ENCODE measurements at places on chromosomes 16 and 17.

DNA sequence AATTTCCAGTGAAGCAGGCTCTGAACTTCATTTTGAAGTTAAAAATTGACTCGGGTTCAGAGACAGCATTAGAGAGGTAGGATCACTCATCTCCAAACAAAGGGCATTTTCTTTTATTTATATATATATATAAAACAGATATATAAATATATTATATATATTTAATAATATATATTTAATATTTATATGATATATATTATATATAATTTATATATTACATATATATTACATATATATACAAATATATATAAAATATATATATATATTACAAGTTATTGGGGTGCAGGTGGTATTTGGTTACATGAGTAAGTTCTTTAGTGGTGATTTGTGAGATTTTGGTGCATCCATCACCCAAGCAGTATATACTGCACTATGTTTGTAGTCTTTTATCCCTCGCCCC lies 320.8 kb downstream of the MAP2K6 start:
- no peak for DNase-seq

GRCh38 chr16:70493802-70494201 lies 29.6 kb downstream of the COG4 start:
- DNase-seq: no peak

DNA sequence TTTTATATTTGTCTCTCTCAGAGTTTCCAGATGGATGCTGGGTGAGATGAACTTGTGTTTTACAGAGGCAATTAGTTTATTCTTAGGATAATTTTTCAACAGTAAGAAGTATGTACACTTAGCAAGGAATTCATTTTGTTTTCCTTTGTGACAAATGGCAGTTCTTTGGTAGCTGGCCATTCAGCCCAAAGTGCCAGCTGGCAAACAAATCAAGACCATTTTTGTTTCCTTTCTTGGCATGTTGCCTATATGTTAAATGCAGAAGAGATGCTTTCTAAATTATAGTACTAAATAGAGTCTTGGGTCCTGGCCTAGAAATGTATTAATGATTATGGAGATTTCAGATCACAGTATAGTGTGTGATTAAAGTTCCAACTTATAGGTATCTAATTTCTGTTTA lies 337.1 kb downstream of the CNTNAP4 start:
- peak; percentile 14 for DNase-seq

- DNase-seq: peak; percentile 27
These were observed 616 bp downstream of the ACTG1 start for GRCh38 chr17:81511804-81512561.

GRCh38 chr16:75043175-75043895 lies 44.5 kb downstream of the ZNRF1 start:
- peak; percentile 34 for DNase-seq

- no peak for DNase-seq
These were observed 386.1 kb downstream of the SEC14L1 start for GRCh38 chr17:77526728-77527350.

DNA sequence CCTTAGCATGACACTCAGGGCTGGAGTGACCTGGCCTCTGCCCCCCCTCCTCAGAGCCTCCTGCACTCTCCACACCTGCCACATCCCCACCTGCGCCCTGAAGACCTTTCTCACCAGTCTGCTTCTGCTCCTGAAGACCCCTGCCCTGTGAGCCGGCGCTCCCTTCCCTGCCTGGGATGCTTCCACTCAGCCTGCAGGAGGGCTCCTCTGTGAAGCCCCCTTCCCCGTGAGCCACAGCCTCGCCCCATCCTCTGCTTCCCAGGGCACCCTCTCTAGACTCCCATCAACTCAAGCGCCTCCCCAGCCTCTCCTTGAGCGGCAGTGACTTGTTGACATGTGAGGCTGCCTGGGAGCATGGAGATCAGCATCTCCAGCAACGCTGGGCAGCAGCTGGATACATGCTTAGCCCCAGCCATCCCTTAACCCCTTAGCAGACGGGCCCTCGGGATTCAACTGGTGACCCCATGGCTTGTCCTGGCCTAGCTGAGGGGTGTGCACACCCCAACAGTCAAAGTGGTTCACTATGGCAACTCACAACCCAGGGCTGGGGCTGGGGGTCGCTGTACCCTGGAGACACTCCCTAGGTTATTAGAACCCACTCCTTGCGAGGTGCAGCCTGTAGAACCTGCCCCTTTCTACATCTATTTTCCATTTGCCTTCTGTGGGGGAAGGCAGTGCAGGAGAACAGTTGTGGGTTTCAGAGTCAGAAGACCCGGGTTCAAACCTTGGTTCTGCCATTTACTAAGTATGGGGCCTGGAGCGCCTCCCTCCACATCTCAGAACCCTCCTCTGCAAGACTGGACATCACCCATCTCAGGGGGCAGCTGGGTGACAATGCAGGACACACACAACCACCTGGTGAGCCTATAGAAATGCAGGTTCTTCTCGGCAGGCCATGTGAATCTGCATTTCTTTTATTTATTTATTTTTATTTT lies 21.5 kb downstream of the TMEM235 start:
- DNase-seq: no peak

GRCh38 chr17:44111777-44112176 lies 11.7 kb downstream of the HDAC5 start:
- DNase-seq: no peak

DNA sequence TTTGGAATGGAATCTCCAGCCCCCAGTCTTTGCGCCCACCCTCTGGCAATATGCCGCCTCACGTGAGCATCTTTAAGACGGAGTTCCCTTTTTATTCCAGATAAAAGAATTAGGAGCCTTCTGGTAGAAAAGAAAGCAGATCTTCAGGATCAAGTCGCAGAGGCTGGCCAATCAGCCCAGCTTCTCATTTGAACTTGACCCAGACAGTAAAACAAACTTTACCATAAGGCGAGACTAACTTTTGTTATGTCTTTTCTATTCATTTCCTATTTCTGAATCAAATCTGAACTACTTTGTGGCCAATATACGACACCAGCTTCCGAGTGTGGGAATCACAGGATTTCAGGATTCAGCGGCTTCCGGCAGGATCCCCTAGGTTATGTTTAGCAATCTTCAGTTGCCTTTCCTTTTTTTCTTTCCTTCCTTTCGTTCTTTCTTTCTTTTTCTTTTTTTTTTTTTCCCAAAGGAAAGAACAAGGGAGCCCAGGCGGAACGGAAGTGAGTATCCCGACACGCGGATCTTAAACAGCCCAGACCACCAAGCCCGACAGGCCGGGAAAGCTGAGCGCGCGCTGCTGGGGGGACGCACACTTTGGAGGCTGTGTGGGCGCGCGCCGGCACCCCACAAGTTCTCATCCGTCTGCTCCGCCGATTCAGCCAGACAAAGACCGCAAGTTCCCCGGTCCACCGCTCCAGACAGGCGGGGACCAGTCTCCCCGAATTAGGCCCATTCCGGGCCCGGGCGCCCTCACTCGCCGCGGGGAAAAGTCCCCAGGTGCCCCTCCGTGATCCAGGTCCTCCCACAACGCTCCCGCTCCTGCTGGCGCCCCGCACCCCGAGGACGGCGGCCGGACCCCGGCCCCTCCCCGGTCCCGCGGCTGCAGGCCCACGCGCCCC lies 633 bp downstream of the TBC1D16 start:
- DNase-seq: no peak

DNA sequence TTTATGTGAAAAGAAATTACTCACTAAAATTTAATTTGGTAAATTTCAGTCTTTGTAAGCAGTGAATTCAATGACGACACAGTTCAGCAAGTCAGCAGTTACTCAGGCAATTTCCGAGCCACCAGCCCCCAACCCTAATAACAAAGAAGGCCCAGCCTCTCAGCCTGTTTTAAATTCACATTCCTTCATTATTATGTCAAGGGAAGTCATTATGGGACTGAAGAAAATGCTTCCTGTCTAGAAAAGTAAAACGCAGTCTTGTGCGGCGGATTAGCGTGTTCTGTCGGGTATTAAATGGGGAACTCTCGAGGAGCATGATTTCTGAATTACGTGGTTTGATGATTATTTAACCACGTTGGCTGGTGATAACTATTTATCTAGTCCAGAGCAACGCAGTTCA lies 177.6 kb downstream of the AIPL1 start:
- DNase-seq: no peak

DNA sequence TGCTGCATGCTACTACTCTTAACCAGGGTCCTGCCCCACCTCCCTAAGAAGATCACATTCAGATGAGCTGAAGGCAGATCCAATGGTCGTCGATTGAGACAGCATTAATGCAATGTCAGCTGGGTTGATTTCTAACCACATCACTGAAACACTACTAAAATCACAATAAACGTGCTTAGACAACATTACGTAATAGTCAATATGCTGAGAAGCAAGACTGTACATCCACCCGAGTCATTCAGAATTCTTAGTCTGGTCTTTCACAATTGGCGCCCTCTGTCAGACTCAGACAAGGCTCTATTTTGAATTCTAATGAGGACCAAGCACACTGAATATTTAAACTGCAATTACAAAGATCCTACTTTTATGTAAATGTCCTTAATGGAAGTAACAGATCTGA lies 205.2 kb downstream of the STX8 start:
- no peak for DNase-seq

DNA sequence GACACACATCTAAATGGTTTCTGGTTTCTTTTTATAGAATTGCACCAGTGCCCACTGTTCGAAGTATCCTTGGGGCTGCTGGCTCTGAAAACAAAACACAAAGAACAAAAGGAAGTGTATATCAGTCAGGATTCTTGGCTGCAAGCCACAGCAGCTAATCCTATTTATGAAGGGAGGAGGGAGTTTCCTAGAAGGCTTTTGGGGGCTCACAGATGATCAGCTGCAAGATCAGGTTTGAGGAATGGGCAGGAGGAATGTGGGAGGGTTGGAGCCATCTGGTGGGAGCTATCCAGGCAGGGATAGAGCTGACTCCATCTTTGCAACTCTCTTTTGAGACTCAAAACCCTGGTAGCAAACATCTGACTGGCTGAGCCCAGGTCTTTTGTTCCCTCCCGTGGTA lies 118.3 kb upstream of the EEF2KMT start:
- DNase-seq: no peak

- DNase-seq: no peak
These were observed 46.8 kb downstream of the ZDHHC7 start for GRCh38 chr16:84964386-84965128.

GRCh38 chr17:3740611-3741073 lies 16.9 kb downstream of the HASPIN start:
- no peak for DNase-seq

DNA sequence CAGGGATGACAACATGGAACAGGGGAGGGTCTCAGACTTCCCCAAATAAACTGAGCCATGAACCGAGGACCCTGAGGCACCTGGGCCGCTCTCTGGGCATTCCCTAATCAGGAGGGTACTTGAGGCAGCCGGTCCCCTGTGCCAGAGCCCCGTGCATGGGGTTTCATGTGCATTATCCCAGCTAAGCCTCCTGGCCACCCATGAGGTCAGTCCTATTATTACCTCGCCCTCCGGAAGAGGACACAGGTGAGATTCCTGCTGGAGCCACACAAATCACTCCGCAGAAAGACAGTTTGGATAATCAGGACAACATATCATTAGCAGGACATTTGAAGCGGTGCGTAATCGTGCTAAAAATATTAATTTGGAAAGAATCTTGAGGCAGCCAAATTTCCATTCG lies 274.0 kb downstream of the PARN start:
- DNase-seq: no peak

DNA sequence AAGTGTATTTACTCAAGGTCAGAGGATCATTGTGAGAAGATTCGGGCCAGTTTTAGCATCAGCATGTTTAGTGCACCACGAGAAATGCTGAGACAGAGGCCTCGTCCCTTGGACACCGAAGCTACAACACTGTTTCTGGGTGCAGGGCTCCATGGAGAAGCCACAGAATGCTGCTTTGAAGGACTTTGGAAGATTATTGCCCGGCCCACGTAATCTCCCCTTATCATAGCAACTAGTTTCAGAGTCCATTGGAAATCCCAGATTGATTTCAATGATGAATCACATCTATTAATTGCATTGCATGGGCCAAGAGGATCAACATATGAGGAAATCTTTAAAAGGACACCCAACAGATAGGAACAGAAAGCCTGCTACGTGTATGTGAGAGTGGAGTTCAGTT lies 156.0 kb downstream of the MAF start:
- DNase-seq: no peak

DNA sequence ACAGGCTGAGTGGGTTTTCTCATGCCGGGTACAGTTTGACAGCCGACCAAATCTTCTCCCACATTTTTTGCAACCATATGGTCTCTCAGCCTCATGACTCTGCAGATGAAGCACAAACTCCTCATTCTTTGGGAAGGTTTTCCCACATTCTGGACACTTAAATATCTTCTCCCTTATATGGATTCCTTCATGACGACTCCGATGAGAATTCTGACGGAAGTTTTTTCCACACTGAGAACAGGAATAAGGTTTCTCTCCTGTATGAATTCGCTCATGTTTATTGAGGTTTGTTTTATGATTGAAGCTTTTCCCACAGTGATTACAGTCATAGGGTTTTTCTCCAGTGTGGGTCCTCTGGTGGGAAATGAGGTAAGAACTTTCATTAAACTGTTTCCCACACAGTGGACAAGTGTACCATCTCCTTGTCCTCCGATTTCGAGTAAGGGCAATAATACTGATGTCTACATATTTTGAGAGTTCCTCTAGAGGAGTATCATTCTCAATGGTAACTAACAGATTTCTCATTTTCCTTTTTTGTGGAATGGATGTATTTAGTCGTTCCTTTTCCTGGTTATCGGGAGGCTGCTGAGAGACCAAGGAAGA lies 10.9 kb downstream of the ZNF200 start:
- no peak for DNase-seq

GRCh38 chr17:32536736-32537643 lies 50.2 kb downstream of the CDK5R1 start:
- no peak for DNase-seq

DNA sequence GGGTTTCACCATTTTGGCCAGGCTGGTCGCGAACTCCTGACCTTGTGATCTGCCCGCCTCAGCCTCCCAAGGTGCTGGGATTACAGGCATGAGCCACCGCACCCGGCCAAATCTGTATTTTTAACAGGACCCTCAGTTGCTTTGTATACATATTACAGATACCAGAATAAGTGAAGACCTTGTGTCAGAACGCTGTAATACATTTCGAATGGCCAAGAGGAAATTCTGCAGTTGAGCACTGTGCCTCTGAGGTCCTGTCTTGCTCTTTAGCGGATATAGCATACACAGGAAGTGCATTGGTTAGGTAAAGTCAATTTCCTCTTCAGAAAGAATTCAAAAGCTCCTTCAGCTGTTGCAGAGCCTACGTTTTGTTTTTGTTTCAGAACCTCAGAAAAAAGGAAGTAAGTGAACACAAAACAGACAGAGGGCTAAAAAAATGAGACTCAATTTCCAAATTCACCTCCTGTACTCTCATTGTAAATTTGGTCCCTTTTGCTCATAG lies 15.7 kb downstream of the CRLF3 start:
- DNase-seq: no peak

- peak; percentile 88 for DNase-seq
These were observed 9.4 kb upstream of the MYLK3 start for GRCh38 chr16:46757339-46758050.

All from BE2C (cell line).